ENCODE measurements at places on chromosomes 3 and 15.

- no peak for DNase-seq
Observed at GRCh38 chr3:73874606-73875369, 250.0 kb upstream of the PDZRN3 start.

- DNase-seq, result no peak
Observed at GRCh38 chr15:66186049-66186825, 67.3 kb downstream of the MEGF11 start.

DNA sequence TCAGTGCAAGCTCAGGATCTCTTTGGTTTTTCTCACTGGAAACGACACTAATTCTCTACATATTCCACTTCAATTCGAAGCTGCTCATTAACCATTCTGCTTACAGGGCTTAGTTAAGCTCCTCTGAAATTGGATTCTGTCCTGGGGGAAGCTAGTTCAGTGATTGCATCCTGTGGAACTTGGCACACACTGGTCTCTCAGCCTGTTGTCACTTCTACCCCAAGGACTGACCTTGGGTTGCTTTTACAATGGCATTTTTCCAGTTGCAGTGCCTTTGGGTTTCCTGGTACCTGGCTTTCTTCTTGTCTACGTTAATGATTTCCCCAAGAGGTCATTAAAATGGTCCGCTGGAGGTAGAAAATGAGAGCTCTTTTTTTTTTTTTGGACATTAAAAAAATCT is 33.3 kb upstream of the GABRB3 start:
- no peak for DNase-seq

GRCh38 chr3:138390582-138390932 is 42.2 kb downstream of the MRAS start:
- no peak for DNase-seq

DNA sequence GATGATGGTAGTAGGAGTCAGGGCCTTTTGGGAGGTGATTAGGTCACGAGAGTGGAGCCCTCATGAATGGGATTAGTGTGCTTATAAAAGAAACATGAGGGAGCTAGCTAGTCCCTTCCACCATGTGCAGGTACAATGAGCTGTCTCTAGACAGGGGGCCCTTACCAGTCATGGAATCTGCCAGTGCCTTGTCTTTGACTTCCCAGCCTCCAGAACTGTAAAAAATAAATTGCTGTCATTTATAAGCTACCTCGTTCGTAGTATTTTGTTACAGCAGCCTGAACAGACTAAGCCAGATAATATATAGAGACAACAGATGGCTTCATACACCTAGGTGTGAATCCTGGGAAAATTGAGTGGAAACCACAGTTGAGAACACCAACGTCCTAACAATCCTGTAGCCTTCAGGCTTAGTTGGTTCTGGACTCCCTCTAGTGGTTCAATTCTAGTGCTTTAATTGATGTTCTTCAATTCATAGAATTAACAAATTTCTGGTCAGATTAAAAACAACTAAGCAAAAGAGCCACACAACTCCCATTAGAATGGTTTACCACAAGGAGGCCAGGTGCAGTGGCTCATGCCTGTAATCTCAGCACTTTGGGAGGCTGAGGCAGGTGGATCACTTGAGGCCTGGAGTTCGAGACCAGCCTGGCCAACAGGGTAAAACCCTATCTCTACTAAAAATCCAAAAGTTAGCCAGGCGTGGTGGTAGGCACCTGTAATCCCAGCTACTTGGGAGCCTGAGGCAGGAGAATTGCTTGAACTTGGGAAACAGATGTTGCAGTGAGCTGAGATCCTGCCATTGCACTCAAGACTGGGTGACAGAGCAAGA is 21.3 kb upstream of the GATM start:
- no peak for DNase-seq

DNA sequence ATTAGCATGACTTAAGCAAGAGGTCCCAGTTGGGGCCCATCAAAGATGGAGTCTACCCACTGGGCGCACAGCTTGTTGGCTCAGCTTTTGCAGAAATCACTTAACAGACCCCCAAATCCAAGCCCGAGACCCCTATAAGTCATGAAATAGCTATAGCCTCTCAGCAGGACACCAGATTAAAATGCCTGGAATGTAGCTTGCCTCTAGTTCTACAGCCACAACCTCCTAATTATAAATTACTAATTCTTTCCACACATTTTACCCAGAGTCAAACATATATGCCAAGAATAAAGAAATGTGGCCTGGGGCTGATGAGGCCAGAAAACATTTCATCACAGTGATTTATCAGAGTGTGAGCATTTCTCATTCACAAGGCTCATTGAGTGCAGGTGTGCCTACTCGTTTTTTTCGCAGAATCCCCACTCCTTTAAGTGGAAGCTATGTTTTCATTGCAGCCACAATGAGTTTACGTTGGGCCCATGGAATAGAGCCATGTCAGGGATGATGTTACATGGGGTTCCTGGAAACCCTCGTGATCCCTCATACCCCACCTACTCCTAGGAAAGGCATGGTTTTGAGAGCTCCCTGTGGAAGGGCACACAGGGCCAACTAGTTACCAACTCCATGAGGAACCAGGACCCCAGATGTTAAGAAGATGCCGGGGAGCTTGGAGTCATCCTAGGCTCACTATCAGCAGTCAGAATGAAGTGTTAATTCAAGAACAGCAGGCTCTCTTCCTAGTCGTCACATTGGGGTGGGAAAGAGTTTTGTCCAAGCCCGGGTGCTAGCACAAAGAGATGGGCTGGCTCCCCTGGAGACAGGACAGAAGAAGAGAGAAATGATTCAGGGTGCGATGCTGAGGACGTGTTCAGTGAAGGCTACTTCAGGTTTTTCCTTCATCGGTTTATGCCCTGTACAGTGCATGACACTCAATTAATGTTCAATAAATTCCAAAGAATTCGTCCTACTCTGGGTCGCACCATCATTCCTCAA is 90.2 kb upstream of the ABHD17C start:
- DNase-seq, result no peak

DNA sequence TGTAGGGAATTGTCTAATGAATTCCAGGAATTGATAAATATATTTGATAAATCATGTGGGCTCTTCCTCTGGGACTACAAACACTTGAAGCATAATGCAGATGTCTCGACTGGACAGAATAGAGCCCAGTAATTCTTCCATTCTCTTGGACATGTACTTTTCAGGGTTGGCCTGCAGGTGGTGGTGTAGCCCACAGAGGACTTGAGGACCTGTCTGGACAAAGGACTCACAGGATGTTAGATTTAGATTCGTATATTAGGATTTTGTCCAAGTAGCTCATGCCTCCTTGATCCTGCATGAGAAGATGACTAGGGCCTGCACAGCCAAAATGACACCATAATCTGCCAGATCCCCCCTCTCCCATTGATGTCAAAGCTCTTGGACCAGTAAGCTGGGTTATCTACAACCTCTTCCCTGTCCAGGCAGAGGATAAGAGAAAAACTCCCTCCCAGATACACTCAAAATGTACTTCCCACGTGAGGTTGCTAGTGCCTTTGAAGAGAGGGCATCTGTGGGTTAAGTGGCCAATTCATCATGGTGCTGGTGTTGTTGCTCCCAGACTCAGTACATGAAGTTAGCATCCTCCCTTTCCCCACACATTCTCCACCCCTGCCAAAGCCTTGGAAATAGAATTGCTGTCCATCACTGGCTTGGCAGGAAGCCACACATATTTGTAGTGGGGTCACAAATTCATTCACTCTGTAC is 88.6 kb upstream of the ZNF280D start:
- no peak for DNase-seq

GRCh38 chr3:69628951-69629350 is 110.3 kb upstream of the MITF start:
- no peak for DNase-seq

DNA sequence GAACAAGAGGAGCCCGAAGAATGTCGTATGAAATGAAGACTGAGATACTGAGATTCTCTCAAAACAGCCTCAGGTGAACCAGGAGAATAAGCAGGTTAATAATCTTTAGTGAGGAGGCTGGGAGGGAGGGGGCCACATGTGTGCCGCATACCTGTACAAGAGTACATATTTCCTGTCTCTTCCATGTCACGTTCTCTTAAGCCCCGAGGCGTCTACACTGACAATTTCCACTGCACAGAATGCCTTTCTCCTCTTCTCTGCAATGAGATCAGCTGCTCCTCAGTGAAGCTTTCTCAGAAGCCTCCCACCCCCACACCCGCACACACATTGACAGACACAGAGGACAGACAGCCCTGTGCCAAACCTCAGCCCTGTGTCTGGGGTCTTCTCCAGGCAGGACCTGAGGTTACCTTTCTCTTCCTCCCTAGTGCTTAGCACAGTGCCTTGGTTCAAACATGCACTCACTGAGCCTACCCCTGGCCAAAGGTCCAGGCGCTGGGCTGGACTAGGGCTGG is 55.4 kb downstream of the PDZRN3 start:
- DNase-seq, result no peak

Measured in dorsolateral prefrontal cortex (tissue), 122 donors.